Body of pancreas (tissue), 4 donors: ENCODE measurements at places on chromosomes 2 and 18. TPM values are rescaled to one million over a fixed set of nuclear protein-coding genes. Genes with fewer than 3 reads are reported as not detected.

- H3K36me3 ChIP-seq: no peaks in the 10 kb centered on the region
- H3K4me3 ChIP-seq: no peak overlapping the region
- DNase-seq: no peak
- no peaks in the 10 kb centered on the region for H3K27me3 ChIP-seq
Observed at GRCh38 chr2:149363958-149364357, 33.6 kb downstream of the LYPD6 start.

DNA sequence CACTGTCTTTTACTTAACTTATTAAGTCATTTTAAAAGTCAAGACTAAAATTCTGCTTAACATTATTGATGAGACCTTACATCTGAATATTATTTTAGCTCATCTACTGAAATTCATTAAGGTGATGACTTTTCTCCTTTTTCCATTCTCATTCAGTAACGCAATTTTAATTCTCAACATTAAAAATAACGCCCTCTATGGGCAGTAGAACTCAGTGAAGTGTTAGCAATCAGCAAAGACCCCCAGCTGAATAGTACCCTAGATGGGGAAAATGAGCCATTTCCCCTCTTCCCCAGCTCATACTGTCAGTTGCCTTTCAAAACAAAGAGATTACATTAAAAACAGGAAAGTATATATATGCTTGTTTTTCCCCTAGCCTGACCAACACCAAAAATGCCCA, 203.3 kb downstream of the NR4A2 start:
- H3K36me3 ChIP-seq: no peaks in the 10 kb centered on the region
- H3K27ac ChIP-seq: no peak overlapping the region
- no peaks in the 10 kb centered on the region for H3K27me3 ChIP-seq
- H3K4me3 ChIP-seq: no peak overlapping the region
- H3K4me1 ChIP-seq: no peaks in the 10 kb centered on the region
- DNase-seq: no peak

Gene RNPEPL1
- 162 TPM for total RNA-seq

Gene ALPG
- not detected for total RNA-seq

Gene IL1RL2
- not detected for total RNA-seq

- H3K36me3 ChIP-seq: no peaks in the 10 kb centered on the region
- H3K4me3 ChIP-seq: no peak overlapping the region
- no peak overlapping the region for H3K27ac ChIP-seq
- no peak for DNase-seq
Observed at GRCh38 chr18:49100226-49100968, 149.6 kb upstream of the SMAD7 start.

- H3K4me3 ChIP-seq: no peak overlapping the region
- H3K4me1 ChIP-seq: peaks cover 5% of the 10 kb centered on the region
- H3K27ac ChIP-seq: no peak overlapping the region
- no peak for DNase-seq
- no peaks in the 10 kb centered on the region for H3K27me3 ChIP-seq
Observed at GRCh38 chr18:8908792-8909510, 193.5 kb upstream of the NDUFV2 start.

GRCh38 chr18:56639571-56639970, 1.2 kb upstream of the TXNL1 start:
- H3K4me3 ChIP-seq: no peak overlapping the region
- peaks cover 28% of the 10 kb centered on the region for H3K4me1 ChIP-seq
- DNase-seq: no peak

GRCh38 chr2:118843483-118844132, 3.8 kb downstream of the EN1 start:
- peaks cover 45% of the 10 kb centered on the region for H3K4me1 ChIP-seq
- no peaks in the 10 kb centered on the region for H3K36me3 ChIP-seq
- peaks cover 55% of the 10 kb centered on the region for H3K27me3 ChIP-seq
- no peak overlapping the region for H3K4me3 ChIP-seq

DNA sequence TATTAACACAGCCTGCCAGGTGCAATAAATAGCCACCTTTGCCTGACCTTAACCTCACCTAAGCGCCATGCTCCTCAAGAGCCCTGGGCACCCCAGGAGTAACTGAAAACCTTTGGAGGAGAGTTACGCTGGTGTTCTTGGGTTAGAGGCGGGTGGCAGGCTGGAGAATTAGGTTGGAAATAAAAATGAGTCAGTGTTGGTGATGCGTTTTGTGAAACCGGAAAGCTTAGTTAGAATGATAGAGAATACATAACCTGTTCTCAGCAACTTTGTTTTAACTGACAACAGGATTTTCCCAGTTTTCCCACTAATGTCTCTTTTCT, 17.0 kb downstream of the LRRFIP1 start:
- no peak for DNase-seq
- no peaks in the 10 kb centered on the region for H3K4me1 ChIP-seq

DNA sequence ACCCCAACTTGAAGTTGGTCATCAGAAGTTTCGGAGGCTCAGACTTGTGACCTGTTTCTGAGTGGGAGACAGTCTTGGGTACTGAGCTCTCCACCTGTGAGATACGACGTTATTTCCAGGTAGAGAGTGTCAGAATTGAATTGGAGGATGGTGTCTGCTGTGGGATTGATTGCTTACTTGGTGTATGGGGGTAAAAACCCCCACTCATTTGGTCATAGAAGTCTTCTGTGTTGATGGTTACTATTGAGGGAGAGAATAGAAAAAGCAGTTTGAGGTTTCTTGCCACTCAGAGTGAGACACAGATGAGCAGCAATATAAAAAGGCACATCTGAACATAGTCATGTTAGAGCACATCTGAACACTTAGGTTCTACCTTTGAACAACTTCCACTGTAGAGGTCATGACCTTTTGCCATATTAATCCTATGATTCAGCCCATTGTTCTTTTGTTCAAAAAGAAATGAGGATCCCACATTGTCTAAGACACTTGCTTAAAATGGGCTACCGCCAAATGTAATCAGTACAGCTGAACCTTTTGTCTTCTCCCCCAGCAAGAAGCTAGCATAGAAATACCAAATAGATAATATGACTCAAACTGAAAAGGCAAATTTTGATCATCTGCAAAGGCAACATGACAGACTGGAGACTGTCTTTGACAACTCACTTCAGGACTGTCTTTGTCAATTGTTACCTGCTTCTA, 73.3 kb downstream of the NAB1 start:
- no peak overlapping the region for H3K4me3 ChIP-seq
- no peak overlapping the region for H3K27ac ChIP-seq
- peaks cover 3% of the 10 kb centered on the region for H3K4me1 ChIP-seq
- H3K27me3 ChIP-seq: no peaks in the 10 kb centered on the region
- H3K36me3 ChIP-seq: no peaks in the 10 kb centered on the region

DNA sequence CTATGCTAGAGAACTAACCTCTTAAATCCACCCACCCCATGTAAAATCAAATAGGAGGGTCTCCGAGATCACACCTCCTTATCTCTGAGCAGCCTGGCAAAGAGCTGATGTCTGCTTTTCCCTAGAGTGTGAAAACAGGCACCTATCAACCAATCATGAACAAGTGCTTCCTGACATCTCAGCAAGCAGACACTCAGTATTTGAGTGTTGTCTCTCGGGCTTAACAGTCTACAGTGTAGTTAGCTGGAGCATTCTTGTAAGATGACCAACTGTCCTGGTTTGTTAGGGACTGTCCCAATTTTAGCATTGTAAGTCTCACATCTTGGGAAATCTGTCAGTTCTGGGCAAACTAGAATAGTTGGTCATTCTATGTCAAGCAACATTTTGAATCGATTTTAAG, 26.4 kb downstream of the MARCHF4 start:
- H3K27me3 ChIP-seq: no peaks in the 10 kb centered on the region
- H3K27ac ChIP-seq: no peak overlapping the region
- no peaks in the 10 kb centered on the region for H3K4me1 ChIP-seq
- H3K36me3 ChIP-seq: no peaks in the 10 kb centered on the region
- no peak for DNase-seq

Gene SLC5A7
- total RNA-seq: 0.26 TPM

DNA sequence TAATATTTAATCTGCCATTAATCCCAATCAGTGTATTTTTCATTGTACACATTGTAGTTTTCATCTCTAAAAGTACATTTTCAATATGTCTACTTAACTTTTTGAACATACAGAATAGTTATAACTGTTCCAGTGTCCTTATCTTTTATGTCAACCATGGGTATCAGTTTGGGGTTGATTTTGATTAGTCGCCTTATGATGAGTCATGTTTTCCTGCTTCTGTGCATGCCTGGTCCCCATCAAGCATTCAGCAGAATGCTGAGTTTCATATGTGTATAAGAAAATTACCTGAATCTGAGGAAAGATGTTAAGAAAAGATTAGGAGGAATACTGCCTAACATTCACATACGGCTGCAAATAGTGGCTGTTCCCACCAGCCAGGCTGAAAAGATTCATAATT, 17.7 kb downstream of the SPDYA start:
- no peaks in the 10 kb centered on the region for H3K27me3 ChIP-seq
- no peaks in the 10 kb centered on the region for H3K4me1 ChIP-seq
- no peaks in the 10 kb centered on the region for H3K36me3 ChIP-seq
- no peak overlapping the region for H3K4me3 ChIP-seq
- no peak overlapping the region for H3K27ac ChIP-seq

Gene NPHP1
- total RNA-seq: 3.6 TPM

DNA sequence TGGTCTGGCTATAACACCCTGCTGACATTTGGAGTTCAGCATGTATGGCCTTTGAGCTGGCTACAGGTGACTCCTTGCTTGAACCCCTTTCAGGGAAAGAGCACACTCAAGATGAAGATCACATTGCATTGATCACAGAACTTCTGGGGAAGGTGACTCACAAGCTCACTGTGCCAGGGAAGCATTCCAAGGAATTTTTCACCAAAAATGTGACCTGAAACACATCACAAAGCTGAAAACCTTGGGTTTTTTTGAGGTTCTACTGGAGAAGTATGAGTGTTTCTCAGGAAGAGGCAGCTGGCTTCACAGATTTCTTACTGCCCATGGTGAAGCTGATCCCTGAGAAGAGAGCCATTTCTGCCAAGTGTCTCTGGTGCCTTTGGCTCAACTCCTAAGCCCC, 879.0 kb downstream of the CBLN2 start:
- H3K4me3 ChIP-seq: no peak overlapping the region
- no peak for DNase-seq
- no peaks in the 10 kb centered on the region for H3K36me3 ChIP-seq

GRCh38 chr18:8623549-8624106, 14.4 kb downstream of the RAB12 start:
- no peak overlapping the region for H3K27ac ChIP-seq
- H3K27me3 ChIP-seq: no peaks in the 10 kb centered on the region
- no peaks in the 10 kb centered on the region for H3K36me3 ChIP-seq
- no peak for DNase-seq
- H3K4me3 ChIP-seq: no peak overlapping the region

Gene TMEFF2
- not detected for total RNA-seq

Gene KCNF1
- not detected for total RNA-seq

Gene MROH2A
- total RNA-seq: not detected

GRCh38 chr18:12737243-12737902, 34.5 kb downstream of the PSMG2 start:
- no peaks in the 10 kb centered on the region for H3K36me3 ChIP-seq
- no peaks in the 10 kb centered on the region for H3K27me3 ChIP-seq
- no peak overlapping the region for H3K4me3 ChIP-seq
- DNase-seq: no peak
- no peaks in the 10 kb centered on the region for H3K4me1 ChIP-seq

DNA sequence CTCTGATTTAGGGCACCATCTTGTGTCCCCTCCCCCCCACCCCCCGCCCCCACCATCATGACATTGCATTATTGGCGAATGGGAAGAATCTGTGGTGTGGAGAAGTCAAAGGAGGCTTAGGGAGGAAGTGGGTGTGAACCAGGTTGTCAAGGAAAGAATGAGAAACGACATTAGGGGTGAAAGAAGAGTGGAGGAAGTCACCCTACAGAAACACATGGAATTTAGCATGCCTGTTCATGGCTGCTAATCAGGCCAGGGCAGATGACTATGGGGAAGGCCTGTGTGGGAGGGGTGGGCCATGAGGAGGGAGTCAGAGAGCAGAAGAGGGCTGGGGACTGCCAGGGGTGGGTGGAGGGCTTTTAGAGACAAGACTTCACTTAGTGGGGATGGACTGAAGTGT, 81.6 kb downstream of the AOX1 start:
- no peak overlapping the region for H3K4me3 ChIP-seq
- H3K36me3 ChIP-seq: peaks cover 13% of the 10 kb centered on the region
- H3K27ac ChIP-seq: no peak overlapping the region
- no peaks in the 10 kb centered on the region for H3K27me3 ChIP-seq
- H3K4me1 ChIP-seq: no peaks in the 10 kb centered on the region
- DNase-seq: no peak

Gene NCKAP5
- total RNA-seq: 2.6 TPM

DNA sequence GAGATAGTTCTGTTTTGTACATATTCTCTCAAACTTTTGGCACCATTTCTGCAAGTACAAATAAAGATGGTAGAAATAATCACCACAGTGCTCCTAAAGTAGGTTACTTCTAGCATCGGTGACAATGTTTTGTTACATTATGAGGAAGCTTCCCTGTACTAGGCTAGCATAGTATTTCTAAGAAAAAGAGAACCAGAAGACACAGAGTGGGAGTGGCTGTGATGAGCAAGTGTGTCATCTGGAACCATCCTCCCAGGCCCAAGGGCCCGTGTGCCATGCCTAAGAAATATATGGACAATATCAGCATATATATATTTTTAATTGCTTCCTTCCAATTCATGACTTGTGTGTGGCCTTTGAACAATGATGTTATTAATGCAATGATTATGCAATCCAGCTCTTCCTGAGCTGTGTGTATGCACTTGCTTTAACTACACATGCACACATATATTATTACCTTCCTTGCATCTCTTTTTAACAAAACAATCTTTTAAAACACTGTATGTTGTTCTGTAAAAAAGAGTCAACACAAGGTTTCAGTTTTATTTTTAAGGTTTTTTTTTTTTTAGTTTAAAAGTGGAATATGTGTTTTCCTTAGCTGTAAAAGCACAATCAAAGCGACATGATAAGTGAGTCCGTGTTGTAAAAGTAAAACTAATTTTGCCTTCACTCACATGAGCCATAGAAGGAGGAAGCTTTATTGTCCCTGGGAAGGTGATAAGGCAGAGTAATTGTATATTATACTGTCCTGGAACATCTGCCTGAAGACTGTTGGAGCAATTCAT, 303.9 kb downstream of the ZNF407 start:
- no peak for DNase-seq
- no peak overlapping the region for H3K27ac ChIP-seq
- no peaks in the 10 kb centered on the region for H3K4me1 ChIP-seq

GRCh38 chr2:239035361-239035814, 187.5 kb downstream of the TWIST2 start:
- H3K27ac ChIP-seq: no peak overlapping the region
- no peaks in the 10 kb centered on the region for H3K4me1 ChIP-seq
- no peaks in the 10 kb centered on the region for H3K27me3 ChIP-seq
- peak; percentile 15 for DNase-seq

GRCh38 chr2:179543361-179543901, 278.8 kb upstream of the SESTD1 start:
- H3K4me3 ChIP-seq: no peak overlapping the region
- H3K4me1 ChIP-seq: peaks cover 21% of the 10 kb centered on the region
- no peaks in the 10 kb centered on the region for H3K27me3 ChIP-seq
- no peaks in the 10 kb centered on the region for H3K36me3 ChIP-seq
- DNase-seq: no peak

Gene GPBAR1
- 3.1 TPM for total RNA-seq

- no peaks in the 10 kb centered on the region for H3K36me3 ChIP-seq
- H3K27ac ChIP-seq: no peak overlapping the region
- no peak overlapping the region for H3K4me3 ChIP-seq
- H3K4me1 ChIP-seq: no peaks in the 10 kb centered on the region
- no peak for DNase-seq
- H3K27me3 ChIP-seq: no peaks in the 10 kb centered on the region
Observed at GRCh38 chr2:228410061-228410460, 228.6 kb upstream of the SPHKAP start.

Gene AAMP
- 114 TPM for total RNA-seq

GRCh38 chr2:170885130-170885791, 43.8 kb upstream of the GORASP2 start:
- no peaks in the 10 kb centered on the region for H3K4me1 ChIP-seq
- no peak for DNase-seq
